H9 (cell line): ENCODE measurements at places on chromosomes 1 and 21.

DNA sequence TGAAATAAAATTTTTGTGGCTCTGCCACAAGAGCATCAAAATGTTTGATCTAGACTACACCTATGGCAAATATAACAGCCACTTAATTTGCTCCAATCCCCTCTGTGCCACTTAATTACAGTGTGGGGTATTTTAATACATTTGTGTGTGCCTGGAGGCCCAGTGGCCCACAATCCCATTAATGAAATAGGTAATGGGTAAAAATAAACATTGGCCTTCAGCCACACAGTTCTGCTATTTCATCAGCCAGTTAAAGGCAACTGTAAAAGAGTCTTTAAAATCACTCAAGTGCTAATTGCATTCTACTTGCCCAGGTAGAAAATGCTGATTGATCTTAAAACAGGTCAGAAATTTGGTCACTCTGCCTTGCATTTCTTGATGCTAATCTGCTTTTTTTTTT, 151.6 kb upstream of the UBE2U start:
- DNase-seq: no peak

DNA sequence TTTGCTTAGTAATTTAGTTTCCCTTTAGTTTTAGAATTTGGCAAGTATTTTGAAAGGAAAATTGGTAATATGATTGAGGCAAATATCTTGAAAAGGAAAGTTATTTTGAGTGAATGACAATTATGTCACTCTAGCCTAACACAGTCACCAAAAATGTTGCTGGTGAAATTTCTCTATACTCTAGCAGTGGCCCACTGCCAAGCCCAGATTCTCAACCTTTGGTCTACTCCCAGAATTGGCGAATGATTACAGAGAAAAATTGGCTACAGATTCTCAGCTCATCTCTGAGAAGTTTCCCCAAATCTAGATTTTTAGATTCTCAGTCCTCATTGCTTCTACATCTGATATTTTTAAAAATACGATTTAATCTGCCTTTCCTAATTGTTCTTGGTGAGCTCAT, 84.9 kb downstream of the PIGK start:
- DNase-seq: no peak

- DNase-seq: no peak
Measured at GRCh38 chr1:72845981-72846380, 563.6 kb upstream of the NEGR1 start.

GRCh38 chr1:40903106-40903505, 40.9 kb upstream of the CITED4 start:
- DNase-seq: no peak

DNA sequence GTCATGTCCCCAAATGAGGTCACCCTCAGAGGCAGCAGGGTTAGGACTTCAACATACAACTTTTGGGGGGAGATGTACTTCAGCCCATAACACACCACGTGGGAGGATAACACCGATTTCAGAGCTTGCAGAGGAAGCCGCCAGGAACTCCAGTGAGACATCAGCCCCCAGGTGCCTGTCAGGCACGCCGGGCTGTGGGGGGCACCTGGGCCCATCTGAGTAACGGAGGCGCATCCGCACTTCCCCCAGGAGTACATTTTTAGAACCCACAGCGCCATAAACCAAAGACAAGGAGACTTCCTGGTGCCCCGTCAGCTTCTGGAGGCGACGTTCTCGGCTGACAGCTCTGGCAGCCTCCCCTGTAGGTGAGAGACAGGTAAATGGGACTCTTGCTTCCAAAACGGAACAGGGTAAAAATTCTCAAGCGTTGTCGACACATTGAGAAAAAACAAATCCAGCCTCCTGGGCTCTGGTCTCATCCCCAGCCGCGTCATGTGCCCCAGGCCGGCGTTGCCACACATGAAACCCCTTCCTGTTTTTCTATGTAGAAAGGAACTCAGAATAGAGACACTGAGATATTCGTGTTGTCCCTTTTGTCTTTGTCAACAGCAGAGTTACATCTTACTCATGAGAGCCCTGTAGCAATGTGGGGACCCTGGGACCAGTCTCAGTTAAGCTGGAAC, 93.3 kb downstream of the PDE9A start:
- no peak for DNase-seq

DNA sequence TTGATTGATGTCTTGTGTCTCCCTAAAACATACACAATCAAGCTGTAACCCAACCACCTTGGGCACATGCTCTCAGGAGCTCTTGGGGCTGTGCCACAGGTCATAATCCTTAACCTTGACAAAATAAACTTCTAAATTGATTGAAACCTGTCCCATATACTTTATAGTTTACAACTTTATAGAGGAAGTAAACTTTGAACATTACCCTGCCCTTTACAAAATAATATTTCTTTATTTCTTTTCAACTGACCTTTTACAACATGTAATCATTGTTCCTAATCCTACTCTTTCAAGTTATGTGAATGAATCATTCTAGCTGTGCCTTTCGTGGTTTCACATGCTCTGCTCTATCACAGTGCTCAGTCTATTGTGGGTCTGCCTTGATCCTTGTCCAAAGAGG, 118.3 kb upstream of the ATP1A1 start:
- DNase-seq: no peak

DNA sequence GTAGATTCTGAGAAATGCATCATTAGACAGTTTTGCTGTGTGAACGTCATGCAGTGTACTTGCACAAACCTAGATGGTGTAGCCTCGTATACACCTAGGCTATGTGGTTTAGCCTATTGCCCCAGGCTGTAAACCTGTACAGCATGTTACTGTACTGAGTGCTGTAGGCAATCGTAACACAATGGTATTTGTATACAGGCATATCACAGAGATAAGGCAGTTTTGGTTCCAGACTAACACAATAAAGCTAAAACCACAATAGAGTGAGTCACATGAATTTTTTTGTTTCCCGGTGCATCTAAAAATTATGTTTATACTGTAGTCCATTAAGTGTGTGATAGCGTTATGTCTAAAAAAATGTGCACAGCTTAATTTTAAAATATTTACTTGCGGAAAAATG, 6.9 kb downstream of the IL10RB start:
- DNase-seq: no peak

GRCh38 chr1:53398576-53399365, 60.4 kb upstream of the DMRTB1 start:
- DNase-seq: peak; percentile 18

DNA sequence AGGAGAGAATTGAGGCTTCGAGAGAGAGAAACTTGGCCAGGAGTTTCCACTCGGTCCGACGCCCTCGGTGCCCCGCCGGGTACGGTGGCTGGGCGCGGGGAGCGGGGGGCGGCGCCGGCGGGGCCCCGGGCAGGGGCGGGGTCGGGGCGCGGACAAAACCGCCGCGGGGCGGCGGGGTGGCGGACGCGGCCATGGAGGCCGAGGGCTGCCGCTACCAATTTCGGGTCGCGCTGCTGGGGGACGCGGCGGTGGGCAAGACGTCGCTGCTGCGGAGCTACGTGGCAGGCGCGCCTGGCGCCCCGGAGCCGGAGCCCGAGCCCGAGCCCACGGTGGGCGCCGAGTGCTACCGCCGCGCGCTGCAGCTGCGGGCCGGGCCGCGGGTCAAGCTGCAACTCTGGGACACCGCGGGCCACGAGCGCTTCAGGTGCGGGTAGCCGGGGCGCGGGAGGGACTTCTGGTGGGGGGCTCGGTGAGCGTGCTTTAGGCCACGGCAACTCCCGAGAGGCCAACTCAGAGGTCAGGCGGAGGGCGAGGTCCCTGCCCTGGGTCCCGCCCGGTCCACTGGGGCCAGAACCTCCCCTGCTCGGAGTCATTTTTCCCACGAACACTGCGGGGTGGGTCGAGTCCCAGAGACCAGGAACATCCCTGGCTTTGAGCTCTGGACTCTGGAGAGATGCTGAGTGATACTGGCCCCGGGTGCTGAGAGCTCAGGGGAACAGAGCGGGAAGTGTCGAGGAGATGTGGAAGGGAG, 431 bp downstream of the RAB42 start:
- no peak for DNase-seq

GRCh38 chr1:50427086-50427817, 4.0 kb upstream of the DMRTA2 start:
- no peak for DNase-seq
